AG08395 (cell line): ENCODE measurements at places on chromosomes 11 and 22.

DNA sequence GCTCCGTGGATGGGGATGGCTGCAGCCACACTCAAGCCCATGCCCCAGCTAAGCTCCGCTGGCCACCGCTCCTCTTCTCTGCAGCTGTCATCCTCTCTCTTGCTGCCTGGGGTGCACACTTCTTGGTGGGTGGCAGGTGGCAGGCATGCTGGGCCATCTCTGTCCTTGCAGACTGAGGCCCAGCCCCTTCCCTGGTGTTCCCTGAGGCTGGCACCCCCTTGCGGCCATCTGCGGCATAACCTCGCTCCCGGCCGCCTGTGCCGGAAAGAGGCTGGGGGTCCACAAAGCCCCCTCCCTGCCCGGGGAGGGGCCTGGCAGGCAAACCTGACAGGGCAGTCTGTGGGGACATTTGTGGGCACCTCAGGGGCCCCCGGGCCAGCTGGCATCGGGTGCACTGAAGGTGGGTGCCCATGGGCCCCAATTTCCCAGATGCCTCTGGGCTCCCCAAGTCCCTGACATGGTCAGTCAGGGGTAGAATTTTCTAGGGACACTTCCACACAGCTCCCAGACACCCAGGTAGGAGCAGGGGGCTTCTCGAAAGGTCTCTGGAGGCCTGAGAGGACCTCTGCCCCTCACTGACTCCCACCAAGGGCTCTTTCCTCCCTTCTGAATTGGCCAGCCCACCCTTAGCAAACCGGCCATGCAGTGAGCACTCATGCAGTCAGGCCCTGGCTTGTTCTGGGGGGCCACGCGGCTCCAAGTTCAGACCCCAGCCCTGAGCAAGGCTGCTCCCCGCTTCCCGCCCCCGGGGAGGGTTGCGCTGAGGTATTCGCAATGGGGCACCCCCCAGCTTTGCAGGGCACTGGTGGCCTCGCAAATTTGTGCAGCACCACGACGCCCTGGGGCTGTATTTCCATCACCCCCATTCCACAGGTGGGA lies 23.5 kb upstream of the TH start:
- DNase-seq, result peak; percentile 66

- no peak for DNase-seq
Measured at GRCh38 chr11:124943254-124943616, 7.4 kb upstream of the HEPACAM start.

DNA sequence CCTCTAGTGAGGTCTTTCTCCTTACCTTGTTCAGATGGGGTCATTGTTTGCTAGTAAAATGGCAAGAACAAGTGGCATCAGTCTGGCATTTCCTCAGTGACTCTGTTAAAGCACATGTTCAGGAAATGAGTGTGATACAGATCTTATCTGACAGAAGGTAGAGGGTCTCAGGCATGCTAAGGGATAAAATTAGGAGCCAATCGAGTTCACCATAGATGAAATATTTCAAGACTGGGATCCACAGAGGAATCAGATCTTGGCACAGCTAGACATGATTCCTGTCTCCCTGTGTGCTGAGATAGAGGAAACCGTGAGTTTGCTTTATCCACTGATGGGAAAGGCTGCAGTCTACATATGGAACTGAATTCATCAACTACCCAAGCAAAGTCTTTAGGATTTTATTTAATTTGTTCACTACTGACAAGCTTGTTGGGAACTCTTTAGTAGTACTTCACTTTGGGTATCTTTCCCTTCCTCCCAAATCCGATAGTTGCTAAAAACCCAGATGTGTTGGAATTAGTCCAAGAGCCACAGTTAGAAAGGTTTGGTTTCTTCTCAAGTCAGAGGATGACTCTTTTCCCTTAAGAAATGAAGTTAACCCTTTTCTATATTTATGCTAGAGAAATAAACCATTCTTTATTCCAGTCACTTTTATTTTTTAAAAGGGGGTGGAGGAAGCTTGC lies 18.4 kb downstream of the FAM118B start:
- no peak for DNase-seq

- DNase-seq, result no peak
Measured at GRCh38 chr11:64859542-64860414, 15.3 kb upstream of the CDC42BPG start.

GRCh38 chr11:117610045-117610444 lies 187.0 kb downstream of the DSCAML1 start:
- DNase-seq, result no peak

GRCh38 chr11:106133529-106133928 lies 56.1 kb downstream of the AASDHPPT start:
- no peak for DNase-seq

DNA sequence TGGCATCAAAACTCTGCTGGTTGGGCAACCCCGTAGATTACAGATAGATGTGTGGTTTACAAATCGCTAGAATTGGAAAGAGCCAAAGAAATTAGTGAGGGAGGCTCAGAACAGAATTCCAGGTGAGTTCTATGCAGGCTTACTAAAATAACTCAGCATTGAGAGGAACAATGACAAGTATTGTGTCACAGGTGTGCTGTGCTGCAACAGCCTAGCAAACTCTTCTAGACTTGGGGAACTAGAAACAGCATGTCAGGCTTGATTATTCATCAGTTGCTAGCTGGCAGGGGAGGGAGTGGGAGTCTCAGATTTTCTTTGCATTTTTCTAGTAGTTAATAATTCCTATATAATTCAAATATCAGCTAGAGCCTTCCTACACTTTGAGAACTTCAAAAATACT lies 26.3 kb upstream of the RASD2 start:
- DNase-seq, result no peak
